ENCODE measurements at places on chromosomes 6 and 20. TPM values are rescaled to one million over a fixed set of nuclear protein-coding genes. Genes with fewer than 3 reads are reported as not detected.

GRCh38 chr6:44428682-44429081, 41.2 kb downstream of the CDC5L start:
- H3K27ac ChIP-seq: no peak overlapping the region
- H3K36me3 ChIP-seq: peaks cover 7% of the 10 kb centered on the region
- H3K4me1 ChIP-seq: peaks cover 2% of the 10 kb centered on the region
- H3K27me3 ChIP-seq: no peaks in the 10 kb centered on the region
- DNase-seq: peak; percentile 9

DNA sequence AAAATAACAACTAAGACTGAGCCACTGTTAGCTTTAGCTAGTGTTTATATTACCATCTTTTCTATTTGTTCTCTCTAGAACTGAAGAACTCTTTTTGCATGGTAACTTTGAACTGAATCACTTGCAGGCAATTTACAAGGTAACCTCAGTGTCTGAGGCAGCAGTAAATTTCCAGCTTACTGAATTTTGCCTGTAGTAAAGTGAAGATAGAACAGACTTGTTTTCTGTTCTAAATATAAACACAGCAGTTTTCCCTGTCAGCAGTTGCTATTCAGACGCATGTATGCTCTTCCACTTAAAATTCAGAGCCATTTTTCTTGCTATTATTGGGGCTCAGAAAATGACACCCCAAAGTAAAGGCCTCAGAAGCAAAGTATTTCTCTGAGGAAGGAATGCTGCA, 974.0 kb upstream of the GJE1 start:
- H3K4me3 ChIP-seq: no peak overlapping the region
- H3K27ac ChIP-seq: no peak overlapping the region
- no peak for DNase-seq
- H3K27me3 ChIP-seq: no peaks in the 10 kb centered on the region

DNA sequence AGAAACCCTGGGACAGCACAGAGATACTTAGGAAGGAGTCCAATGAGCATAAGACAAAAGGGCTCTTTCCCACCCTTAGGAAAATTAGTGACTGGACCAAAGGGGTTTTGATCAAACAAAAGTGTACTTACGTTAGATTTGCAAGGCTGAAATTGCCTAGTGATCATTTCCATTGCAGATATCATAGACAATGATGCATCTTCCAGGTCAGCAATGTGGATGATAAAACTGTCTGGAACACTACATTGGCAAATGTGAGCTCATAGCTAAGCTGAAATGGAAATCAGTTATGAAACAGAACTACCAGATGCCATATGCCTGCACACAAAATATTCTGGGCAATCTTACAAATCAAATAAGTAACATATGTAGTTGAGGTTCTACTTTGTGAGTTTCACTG, 34.0 kb downstream of the LY86 start:
- H3K4me1 ChIP-seq: no peaks in the 10 kb centered on the region
- H3K4me3 ChIP-seq: no peak overlapping the region
- no peak for DNase-seq
- H3K36me3 ChIP-seq: no peaks in the 10 kb centered on the region

DNA sequence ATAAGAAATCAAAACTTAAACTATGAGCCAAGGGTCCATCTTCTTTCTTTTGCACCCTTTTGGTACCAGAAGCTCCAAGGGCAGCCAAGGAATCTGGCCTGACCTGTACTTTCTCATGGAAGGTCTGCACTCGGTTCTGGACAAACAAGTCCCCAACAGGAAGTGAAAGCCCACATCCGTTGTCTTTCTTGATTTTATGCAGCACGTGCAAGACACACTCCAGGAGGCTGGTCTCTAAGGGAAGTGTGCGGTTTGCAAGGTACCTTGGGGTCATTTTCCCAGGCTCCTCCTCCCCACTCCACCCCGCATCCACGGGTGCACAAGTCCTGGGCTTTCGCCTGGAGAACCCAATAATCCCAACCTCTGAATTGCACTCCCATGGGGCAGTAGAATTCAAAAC, 101.9 kb downstream of the NFATC2 start:
- H3K27me3 ChIP-seq: no peaks in the 10 kb centered on the region
- no peaks in the 10 kb centered on the region for H3K4me1 ChIP-seq
- no peak overlapping the region for H3K4me3 ChIP-seq
- DNase-seq: no peak
- no peak overlapping the region for H3K27ac ChIP-seq

- DNase-seq: peak; percentile 34
- H3K4me3 ChIP-seq: no peak overlapping the region
- no peak overlapping the region for H3K27ac ChIP-seq
- peaks cover 16% of the 10 kb centered on the region for H3K4me1 ChIP-seq
- peaks cover 1% of the 10 kb centered on the region for H3K27me3 ChIP-seq
- no peaks in the 10 kb centered on the region for H3K36me3 ChIP-seq
Observed at GRCh38 chr20:10928841-10929421, 255.1 kb upstream of the JAG1 start.

DNA sequence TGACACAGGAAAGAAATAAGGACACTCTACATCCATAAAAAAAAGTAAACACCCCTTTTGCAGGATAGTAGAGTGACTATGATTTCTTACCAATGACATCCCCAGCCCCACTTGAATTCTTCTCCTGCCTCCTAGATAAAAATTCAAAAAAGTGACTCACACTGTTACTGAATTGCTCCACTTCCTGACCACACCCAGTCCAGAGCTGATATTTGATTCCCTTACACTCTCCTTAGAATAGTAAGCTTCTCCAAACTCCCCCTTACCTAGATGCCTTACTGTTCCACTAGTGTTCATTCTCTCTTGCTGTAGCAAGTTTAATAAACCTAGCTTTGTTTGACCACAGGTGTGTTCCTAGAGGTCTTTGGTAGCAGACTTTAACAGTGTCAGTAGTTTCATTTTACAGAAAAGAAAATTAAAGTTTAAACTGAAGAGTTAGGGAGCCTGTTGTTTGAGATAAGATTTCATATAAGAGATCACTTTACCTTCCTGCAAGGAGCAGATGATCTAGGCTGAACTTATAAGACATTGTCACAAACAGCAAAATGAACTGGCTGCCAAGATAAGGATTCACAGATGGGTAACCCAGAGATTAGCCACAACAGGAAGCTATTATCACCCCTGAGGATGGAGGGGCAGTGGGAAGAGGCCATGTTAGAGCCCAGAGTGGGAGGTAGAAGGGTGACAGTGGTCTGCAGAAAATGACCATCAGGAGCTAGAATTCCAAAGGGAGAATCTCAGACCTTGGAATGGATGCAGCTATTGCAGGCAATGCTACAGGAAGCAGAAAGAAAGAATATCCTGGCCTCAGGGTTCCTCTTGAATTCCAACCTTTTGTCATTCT, 28.4 kb upstream of the BTN3A2 start:
- H3K27me3 ChIP-seq: no peaks in the 10 kb centered on the region
- DNase-seq: peak; percentile 74
- no peak overlapping the region for H3K4me3 ChIP-seq
- H3K36me3 ChIP-seq: no peaks in the 10 kb centered on the region

GRCh38 chr6:21529431-21529830, 64.1 kb upstream of the SOX4 start:
- no peak overlapping the region for H3K4me3 ChIP-seq
- H3K27ac ChIP-seq: no peak overlapping the region
- no peaks in the 10 kb centered on the region for H3K4me1 ChIP-seq
- no peak for DNase-seq
- H3K27me3 ChIP-seq: peaks cover 2% of the 10 kb centered on the region

DNA sequence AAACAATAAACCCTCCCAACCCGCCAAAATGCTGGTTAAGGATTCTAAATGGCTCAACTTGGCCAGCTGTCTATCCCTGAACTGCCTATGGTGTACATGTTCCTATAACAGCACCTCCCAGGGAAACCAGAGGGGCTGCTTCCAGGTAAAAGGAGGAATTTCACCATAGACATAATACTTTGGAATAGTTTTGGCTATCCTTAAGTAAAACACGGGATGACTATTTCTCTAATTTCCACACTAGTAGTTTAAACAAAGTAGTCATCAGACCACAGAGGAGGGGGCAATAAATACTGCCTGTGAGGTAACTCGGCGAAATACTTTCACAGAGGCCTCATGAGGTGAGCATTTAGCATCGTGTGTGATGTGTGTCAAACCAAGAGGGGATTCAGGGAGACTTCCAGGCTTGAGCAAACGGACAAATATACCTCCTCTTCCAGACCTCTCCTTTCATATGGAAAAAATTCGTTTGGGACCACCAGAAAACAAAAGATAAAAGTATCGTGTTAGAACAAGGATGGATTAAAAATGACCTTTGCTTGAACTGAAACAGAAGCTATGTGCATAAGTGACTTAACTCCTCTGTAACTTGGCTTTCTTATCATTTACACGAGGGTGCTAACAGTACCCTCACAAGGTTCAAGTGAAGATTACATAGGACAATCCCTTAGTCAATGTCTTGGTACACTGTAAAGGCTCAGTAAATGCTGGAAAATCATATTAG, 1.0 kb upstream of the XRN2 start:
- no peaks in the 10 kb centered on the region for H3K36me3 ChIP-seq
- H3K4me1 ChIP-seq: peaks cover 3% of the 10 kb centered on the region

GRCh38 chr6:152893187-152893586, 89.7 kb downstream of the FBXO5 start:
- H3K36me3 ChIP-seq: no peaks in the 10 kb centered on the region
- H3K27me3 ChIP-seq: no peaks in the 10 kb centered on the region
- H3K4me3 ChIP-seq: no peak overlapping the region
- H3K4me1 ChIP-seq: no peaks in the 10 kb centered on the region
- no peak overlapping the region for H3K27ac ChIP-seq

DNA sequence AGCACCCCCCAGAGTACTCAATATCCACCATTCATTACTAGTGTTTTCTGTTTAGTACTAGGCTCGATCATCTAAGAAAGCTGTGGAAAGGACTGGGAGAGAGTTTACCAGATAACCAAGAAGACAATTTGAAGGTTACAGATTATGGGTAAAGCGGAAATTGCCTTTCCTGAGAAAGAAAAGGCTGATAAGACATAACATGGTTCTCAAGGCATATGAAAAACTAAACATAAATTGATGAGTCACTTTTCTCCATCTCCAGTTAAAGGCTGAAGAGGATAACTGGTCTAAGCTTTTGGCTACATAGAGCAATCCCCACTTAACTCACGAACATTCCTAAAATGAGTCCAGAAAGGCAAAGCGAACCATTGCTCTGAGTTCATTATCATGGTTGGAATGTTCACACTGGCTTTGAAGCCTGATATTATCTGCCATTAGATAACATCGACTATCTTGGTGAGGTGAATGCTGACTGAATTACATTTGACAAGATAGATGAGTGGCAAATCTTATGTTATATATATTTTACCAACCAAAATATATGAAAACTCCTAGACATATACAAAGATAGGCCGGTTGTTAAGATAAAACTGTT, 65.8 kb downstream of the BTBD9 start:
- peak; percentile 65 for DNase-seq
- H3K27me3 ChIP-seq: no peaks in the 10 kb centered on the region
- no peak overlapping the region for H3K27ac ChIP-seq

DNA sequence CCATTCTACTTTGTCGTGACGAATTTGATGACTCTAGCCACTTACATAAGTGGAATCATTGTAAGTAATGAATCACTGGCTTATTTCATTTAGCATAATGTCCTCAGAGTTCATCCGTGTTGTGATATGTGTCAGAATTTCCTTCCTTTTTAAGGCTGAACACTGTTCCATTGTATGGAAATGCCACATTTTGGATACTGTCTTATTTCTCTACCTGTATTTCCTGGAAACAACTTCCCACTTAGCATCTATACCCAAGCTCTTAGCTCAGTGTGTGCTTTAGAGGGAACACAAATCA, 28.8 kb upstream of the GGTLC1 start:
- no peak overlapping the region for H3K27ac ChIP-seq
- no peak for DNase-seq
- H3K36me3 ChIP-seq: no peaks in the 10 kb centered on the region
- no peak overlapping the region for H3K4me3 ChIP-seq

- DNase-seq: peak; percentile 49
- H3K36me3 ChIP-seq: peaks cover 5% of the 10 kb centered on the region
Observed at GRCh38 chr6:143941852-143942627, 66.0 kb downstream of the PLAGL1 start.

LPA gene
- total RNA-seq: not detected

TMEM217 gene
- total RNA-seq: 1.4 TPM

TRIM10 gene
- total RNA-seq: not detected

DLK2 gene
- 0.90 TPM for total RNA-seq

ESF1 gene
- total RNA-seq: 2.7 TPM

SAMD3 gene
- total RNA-seq: 3.1 TPM
